ENCODE measurements at places on chromosomes 16 and 17.

GRCh38 chr17:8776881-8777280 lies 18.5 kb upstream of the SPDYE4 start:
- DNase-seq, result no peak

- DNase-seq, result no peak
Measured at GRCh38 chr16:47129755-47130435, 13.8 kb downstream of the NETO2 start.

DNA sequence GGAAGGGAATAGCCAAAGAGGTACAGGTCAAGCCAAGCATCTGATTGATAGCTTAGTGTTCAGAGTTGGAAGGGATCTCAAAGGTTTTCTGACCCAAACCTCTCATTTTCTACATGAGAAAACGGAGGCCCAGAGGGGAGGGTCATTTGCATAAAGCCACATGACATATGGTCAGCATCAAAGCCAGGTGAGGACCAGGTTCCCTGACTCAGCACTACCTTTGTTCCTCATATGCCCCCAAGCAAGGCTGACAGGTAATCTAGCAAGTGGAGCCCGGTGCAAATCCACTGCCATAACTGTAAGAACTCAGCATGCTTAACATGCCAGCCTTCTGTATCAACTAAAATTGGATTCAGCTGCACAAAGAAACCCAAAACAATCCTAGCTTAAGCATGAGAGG lies 28.2 kb upstream of the CCL1 start:
- DNase-seq, result no peak

- no peak for DNase-seq
Measured at GRCh38 chr16:87412371-87412995, 20.3 kb downstream of the MAP1LC3B start.

- no peak for DNase-seq
Measured at GRCh38 chr17:32275060-32276042, 9.7 kb downstream of the RHBDL3 start.

DNA sequence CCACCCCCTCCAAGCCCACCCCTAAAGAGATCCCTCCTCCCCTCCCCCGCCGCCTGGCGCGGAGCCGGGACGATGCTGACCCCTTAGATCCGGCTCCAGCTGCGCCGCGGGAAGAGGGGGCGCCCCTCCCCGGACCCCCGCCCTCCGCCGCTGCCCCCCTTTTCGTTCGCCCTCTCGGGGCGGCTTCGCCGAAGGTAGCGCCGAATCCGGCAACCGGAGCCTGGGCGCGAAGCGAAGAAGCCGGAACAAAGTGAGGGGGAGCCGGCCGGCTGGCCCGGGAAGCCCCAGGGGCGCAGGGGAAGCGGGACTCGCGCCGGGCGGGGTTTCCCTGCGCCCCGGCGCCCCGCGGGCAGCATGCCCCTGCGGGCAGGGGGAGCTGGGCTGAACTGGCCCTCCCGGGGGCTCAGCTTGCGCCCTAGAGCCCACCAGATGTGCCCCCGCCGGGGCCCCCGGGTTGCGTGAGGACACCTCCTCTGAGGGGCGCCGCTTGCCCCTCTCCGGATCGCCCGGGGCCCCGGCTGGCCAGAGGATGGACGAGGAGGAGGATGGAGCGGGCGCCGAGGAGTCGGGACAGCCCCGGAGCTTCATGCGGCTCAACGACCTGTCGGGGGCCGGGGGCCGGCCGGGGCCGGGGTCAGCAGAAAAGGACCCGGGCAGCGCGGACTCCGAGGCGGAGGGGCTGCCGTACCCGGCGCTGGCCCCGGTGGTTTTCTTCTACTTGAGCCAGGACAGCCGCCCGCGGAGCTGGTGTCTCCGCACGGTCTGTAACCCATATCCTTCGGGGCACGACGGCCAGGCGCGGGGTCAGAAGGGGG lies 623 bp downstream of the CACNA1G start:
- DNase-seq, result no peak

DNA sequence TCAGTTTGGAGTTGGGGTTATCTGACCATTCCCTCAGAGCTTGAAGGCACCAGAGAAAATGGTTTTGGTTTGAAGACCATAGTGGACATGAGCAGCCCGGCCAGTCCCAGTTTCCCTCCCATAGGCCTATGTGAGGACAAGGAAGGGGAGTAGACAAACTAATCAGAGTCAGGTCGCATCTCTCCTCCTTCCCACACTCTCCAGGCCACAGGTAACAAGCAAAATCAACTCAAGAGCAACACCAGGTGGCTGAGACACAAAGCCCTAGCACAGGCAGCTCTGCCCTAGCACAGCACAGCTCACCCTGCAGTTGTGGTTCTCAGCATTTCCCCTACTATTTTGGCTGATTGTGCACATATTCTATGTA lies 7.2 kb downstream of the SUPT4H1 start:
- no peak for DNase-seq
